ENCODE measurements at places on chromosomes 5 and 9.
A peak's percentile ranks its signal among the peaks of the same experiment; 100 is the strongest.

GRCh38 chr9:113474360-113475028 is 11.0 kb downstream of the RGS3 start:
- peak; percentile 18 for DNase-seq

- DNase-seq: no peak
Measured at GRCh38 chr5:122114501-122114900, 14.8 kb upstream of the ZNF474 start.

DNA sequence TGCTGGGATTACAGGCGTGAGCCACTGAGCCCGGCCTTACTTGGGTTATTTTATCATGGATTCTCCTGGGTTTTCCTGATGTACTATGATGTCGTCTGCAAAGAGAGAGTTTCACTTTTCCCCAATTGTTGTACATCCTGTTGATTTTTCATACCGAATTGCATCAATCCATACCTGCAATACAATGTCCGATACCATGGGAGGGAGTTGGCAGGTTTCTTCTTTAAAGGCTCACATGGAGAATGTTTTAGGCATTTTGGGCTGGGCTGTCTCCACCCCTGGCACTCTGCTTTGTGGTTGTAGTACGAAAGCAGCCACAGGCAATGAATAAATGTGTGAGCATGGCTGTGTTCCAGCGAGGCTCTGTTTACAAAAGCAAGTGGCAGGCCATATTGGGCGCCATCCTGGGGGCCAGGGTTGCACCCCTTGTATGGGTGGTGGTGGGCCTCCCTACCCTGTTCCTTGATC is 35.1 kb upstream of the EXOC3 start:
- no peak for DNase-seq

- no peak for DNase-seq
Measured at GRCh38 chr9:132301521-132301920, 53.3 kb downstream of the SETX start.

DNA sequence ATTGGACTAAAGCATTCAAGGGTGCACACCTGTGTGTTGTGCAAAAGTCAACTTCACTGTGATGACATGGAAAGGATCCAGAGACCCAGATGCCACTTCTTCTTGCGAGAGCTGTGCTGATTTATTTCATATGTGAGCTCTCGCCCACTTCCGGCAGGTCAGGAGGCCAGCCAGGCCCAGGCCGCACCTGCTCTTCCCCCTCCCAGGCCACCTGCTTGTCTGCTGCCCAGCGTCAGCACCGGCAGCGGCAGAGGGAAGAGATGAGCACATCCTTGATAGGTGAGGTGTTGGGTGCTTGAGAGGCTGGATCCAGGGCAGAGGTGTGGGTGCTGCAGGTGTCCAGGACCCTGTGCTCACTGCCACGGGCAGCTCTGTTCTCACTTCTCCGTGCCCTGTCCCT is 242.9 kb downstream of the FANCC start:
- DNase-seq: peak; percentile 22

DNA sequence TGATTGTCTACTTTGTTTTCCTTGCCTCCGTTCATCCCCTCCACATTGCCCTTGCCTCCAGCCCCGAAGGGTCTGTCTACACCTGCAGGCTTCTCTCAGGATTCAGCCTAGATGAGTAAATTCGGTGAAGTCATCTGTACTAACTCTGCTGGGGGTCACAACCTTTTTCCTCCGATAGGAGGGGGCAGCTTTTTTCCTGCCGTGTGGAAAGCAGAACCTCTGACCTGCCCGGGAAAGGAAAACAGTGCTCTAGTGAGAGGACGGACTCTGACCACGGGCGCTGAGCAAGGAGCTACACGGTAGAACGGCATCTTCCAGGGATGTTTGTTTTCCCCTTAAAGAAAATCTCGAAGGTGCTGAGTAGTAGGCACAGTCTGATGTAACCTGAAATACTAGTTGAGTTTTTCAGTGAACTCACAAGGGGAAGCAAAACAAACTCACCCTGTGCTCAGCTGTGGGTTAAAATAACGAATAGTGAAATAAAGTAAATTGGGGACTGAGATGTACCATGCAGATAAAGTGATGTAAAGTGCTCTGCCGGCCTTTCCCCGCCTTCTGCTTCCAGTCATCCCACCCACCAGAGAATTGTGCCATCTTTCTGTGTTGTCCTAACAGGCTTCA is 281.8 kb downstream of the AOPEP start:
- no peak for DNase-seq

DNA sequence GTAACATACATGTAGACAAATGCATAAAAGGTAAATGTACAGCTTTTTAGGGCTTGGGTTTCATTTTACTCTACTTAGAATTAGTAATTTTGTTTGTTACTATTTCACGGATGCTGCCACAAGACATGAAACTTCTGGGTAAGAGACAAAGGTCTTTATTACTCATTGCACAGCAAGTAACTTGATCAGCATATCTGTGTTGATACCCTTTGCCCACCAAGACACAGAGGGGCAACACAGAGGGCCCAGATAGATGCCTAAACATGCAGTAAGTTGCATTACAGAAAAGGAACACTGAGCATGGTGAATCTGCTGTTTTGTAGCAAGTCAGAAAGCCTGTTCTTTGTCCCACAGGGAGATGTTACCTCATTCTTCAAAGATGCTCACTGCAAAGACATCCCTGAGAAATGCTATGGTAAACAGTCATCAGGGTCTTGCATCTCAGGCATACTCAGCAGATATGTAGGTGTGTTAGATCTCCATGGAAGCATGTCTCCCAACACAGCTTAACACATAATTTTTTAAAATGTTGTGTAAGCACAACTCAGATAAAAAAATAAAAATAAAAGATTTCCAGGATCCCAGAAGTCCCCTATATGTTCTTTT is 10.3 kb downstream of the ITGA2 start:
- no peak for DNase-seq

Measured in activated CD8-positive, alpha-beta memory T cell treated with anti-CD3 and anti-CD28 coated beads, Interleukin-2, amount 50 U/mL, for 48 hours (primary cell).